ENCODE measurements at places on chromosomes 5 and 9.

GRCh38 chr5:64210866-64211265, 45.2 kb downstream of the RNF180 start:
- peak; percentile 65 for DNase-seq

GRCh38 chr5:177311392-177311722, 341 bp downstream of the MXD3 start:
- peak; percentile 12 for DNase-seq

DNA sequence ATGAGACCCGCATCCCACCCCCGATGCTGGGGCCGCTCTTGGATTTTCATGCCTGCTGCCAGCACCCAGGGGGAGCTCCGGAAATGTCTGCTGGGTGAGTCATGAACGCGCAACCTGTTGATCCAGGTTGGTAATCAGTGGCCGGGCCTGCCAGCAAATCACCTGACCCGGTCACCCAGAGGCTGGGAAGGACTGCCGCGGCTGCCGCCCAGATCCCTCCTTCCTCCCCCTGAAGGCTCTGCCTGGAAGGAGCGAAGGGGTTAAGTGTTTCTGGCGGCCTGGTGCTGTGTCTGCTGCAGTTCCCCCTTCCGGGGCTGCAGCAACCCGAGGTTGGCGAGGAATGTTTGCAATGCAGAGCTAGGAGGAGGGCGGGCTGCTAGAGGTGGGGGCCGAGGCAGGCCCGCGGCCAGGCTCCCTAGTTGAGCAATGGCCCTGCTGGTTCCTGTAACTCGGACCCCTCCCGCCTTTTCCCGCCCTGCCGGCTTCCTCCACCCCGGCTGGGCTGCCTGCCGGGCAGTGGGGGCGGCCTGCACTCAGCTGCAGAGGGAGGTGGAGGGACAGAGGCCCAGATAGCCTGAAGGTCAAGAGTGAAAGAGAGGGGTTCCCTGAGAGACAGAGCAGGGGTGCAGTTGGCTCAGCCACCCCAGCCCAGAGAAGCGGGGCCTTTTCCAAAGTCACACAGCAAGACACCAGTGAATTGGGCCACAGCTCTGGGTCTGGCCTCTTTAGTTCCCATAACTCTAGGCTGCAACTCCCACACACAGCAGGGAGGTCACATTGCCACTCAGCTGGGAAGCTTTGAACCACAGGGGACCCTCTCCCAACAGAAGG, 156.3 kb upstream of the IER5L start:
- peak; percentile 92 for DNase-seq

DNA sequence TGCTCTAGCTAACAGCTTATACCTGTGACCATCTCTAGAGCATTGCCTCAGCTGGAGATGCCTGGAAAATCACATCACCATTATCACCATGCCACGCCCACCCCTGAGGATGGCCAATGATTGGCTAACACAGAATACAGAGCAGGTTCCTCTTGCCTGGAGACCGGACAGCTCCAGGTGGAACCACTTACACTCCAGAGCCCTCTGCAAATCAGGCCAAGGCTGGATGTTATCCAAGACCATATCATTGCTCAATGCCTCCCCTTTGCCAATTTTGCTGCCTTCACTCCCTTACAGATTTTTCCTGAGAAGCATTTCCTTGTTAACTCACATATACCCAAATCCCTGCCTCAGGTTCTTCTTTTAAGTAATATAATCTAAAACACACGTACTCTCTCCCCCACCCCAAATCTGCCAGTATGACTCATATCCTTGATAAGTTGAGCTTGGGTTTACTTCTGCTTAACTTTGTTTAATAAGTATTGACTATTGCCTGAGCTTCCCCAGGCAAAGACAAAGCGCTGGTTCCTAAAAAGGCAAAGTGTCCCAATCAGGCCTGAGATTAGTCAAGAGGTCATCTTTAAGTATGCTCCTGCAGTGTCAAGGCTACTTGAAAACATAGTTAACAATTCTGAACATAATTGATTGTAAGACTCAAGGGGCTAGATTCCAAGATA, 309.6 kb downstream of the EPB41L4A start:
- no peak for DNase-seq

- DNase-seq, result no peak
Observed at GRCh38 chr5:3345195-3345594, 250.4 kb upstream of the IRX1 start.

GRCh38 chr5:77843570-77844372, 67.6 kb upstream of the TBCA start:
- DNase-seq, result no peak

GRCh38 chr9:27203783-27204182, 93.2 kb downstream of the EQTN start:
- no peak for DNase-seq

All from ACHN (cell line).